ENCODE measurements at places on chromosomes 1 and 21. TPM values are rescaled to one million over a fixed set of nuclear protein-coding genes. Genes with fewer than 3 reads are reported as not detected.

- H3K4me3 ChIP-seq, result peak overlapping the region; percentile 96
- peak; percentile 2 for DNase-seq
- peaks cover 22% of the 10 kb centered on the region for H3K4me1 ChIP-seq
- no peaks in the 10 kb centered on the region for H3K27me3 ChIP-seq
- peak overlapping the region; percentile 94 for H3K27ac ChIP-seq
Measured at GRCh38 chr21:33643658-33644311, 1.5 kb downstream of the ITSN1 start.

DNA sequence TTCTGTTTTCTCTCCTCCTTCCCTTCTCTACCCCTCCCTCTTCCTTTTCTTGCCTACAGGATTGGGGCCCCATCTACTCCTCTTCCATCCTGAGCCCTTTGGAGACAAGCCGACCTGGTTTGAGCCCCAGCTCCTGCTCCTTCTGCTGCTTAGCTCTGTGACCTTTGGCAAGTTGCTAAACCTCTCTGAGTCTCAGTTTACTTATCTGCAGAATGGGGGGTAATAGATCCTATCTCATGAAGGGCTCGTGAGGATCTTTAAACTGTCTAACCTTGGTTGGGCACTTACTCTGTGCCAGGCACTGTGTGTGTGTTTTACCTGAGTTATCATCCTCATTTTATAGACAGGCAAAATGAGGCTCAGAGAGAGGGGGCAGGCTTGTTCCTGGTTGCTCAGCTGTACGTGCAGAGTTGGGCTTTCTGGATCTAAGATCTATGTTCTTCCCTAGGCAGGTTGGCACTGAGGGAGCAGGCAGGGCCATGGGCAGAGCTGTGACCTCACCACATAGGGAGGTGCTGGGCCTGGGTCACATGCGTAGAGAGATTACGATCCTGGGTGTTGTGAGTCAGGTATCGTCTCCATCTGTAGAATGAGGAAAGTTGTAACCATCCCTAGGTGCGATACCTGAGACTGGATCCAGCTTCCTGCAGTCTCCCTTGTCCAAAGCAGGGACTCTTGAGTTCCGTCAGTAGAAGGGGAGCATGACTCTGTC lies 58.5 kb downstream of the FOXO6 start:
- H3K4me3 ChIP-seq, result no peak overlapping the region
- no peak overlapping the region for H3K27ac ChIP-seq

DNA sequence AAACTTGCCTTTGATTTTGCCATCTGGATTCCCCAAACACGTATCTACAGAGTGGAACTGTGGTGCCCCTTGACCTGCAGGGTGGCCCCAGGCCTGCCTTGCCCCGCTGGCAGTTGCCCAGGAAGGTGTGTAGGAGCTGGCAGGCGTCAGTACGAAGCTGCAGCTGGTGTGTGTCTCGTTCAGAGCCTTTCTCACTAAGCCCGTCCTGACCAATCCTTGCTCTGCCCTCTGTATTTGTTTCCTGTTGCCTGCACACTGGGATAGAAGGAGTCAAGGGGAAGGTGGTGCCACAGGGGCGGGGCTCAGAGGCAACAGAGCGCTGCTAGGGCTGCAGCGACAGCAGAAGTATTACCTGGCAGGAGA lies 5.2 kb upstream of the VSIG8 start:
- no peak for DNase-seq
- no peaks in the 10 kb centered on the region for H3K4me1 ChIP-seq
- H3K27me3 ChIP-seq, result peaks cover 84% of the 10 kb centered on the region
- H3K27ac ChIP-seq, result no peak overlapping the region

- no peak overlapping the region for H3K27ac ChIP-seq
- H3K36me3 ChIP-seq, result no peaks in the 10 kb centered on the region
- peak overlapping the region; percentile 98 for H3K4me3 ChIP-seq
- H3K4me1 ChIP-seq, result peaks cover 70% of the 10 kb centered on the region
Measured at GRCh38 chr1:213985209-213986019, 2.4 kb upstream of the PROX1 start.

Gene TMEM54
- 2.7 TPM for total RNA-seq

Measured in neural crest cell (in vitro differentiated cells).